HL-60 (cell line): ENCODE measurements at places on chromosomes 2 and 18.

GRCh38 chr2:234993541-234993981, 41.7 kb downstream of the SH3BP4 start:
- DNase-seq: no peak

GRCh38 chr2:143686585-143687164, 557.5 kb downstream of the ARHGAP15 start:
- DNase-seq: no peak

GRCh38 chr2:84459944-84460429, 907 bp upstream of the SUCLG1 start:
- DNase-seq: no peak

DNA sequence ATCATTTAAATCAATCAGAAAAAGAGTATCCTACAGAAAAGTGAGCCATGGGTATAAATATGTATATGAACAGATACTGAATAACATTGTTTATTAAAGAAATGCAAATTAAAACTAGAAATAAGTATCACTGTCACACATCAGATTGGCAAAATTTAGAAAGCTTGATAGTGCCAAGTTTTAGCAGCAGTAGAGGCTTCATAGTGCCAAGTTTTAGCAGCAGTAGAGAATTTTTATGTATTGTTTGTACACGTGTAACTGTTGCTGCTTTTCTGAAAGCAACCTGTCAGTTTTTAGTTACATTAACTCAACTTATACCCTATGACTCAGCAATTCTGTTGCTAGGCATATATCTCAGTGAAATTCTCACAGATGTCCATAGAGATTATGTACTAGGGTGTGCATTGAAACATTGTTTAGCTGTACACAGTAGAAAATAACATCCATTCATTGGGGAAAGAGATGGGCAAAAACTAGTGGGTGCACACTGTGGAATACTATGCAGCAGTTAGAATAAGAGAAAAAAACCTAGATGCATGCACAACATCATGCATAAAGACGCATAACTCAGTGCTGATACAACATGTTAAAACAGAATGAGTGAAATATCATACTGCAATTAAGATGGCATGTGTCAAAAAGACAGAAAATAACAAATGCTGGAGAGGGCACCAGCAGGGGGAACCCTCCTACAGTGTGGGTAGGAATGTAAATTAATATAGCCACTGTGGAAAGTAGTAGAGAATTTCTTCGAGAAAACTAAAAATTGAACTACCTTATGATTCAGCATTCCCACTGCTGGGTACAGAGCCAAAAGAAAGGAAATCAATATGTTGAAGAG, 294.5 kb upstream of the NT5C1B start:
- no peak for DNase-seq

DNA sequence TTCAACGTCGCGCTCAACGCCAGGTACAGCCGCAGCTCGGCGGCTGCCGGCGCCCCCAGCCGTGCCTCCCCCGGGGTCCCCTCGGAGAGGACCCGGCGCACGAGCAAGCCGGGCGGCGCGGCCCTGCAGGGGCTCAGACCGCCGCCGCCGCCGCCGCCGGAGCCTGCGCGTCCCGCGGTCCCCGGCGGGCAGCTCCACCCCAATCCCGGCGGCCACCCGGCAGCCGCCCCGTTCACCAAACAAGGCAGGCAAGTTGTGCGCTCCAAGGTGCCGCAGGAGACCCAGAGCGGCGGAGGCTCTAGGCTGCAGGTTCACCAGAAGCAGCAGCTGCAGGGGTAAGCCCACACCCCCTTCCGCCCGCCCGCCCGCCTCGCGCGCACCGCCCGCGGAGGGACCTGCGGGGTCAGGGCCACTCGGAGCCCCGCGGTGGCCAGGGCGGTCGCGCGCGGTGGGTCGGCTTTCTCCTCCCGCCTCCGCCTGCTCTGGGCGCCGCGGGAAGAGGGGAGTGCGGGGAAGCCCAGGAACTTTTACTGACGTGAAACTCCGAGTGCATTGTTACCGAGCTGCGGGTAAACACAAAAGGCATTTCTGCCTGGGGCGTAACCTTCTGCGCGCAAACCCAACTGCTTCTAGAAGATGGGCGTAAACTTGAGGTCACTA, 861 bp downstream of the LTBP1 start:
- DNase-seq: peak; percentile 9

DNA sequence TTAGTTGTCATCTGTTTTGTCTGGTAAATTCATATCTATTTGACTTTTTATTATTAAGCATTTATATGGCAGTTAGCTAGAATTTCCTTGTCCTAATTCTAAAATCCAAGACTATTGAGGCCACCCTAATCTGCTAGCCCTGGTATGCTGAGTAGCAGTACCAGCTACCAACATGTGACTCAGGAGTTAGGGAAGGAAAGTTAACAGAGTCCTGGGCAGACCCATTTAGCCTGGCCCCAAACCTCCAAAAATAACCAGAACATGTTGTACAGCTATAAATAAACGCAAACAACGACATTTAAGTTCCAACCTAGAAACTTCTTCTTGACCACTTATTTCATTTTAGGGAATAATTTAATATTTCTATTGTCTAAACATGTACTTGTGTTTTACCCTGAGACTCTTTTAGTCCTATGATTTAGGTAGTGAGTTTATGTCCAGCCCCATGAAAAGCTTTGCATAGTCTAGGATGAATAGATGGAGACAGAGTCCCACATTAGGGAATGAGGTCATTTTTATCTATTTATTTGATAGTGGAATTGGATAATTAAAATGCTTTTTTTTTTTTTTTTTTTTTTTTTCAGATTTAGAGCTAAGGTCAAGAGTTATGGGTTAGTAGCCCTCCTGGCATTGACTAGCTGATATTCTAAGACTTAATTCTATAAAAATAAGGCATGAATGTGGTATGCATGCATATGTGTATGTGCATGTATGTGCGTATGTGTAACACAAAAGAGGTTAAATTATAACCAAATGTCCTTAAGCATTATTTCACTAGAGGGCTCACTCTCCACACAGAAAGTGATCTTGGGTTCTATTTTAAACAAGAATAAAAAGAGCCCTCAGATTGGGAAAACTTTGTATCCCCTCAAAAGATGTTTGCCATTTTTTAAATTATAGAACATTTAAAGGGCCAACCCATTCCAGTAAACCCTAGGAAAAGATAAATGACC, 160.1 kb upstream of the MAPRE2 start:
- DNase-seq: no peak

DNA sequence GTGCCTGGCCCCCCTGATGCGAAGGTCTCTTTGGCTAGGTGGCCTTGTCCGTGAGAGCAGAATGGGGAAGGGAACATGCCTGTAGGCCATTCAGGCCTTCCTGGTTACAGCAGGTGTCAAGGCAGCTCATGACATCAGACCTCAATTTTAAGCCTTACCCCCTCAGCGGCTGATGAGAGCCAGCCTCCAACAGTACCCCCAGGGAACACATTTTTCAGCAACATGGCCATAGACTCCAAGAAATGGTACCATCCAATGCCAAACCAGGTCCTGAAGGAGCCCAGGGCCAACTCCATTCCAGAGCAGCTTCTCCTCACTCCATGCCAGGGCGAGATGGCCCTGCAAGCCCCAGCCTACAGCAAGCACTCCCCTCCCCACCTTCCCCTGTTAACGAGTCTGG, 199.2 kb downstream of the SMAD2 start:
- DNase-seq: no peak

DNA sequence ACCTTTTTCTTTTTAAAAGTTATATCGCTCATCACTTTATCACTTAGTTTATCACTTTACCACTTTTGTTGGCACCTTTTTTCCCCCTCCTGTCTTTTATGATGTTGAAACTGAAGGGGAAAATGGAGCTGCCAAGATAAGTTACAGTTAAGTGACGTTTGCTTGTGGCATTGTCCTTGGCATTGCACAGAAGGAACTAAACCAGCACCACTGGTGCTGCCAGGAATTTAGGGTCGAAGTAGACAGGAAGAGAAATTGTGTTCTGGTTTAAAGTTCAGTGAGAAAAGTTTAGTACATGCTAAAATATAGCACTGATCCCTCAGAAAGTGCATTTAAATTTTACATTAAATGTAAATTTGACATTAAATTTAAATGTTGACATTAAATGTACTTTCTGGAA, 49.9 kb downstream of the MYO1B start:
- DNase-seq: no peak

- no peak for DNase-seq
These were observed 91.6 kb downstream of the STPG4 start for GRCh38 chr2:47063538-47063930.

DNA sequence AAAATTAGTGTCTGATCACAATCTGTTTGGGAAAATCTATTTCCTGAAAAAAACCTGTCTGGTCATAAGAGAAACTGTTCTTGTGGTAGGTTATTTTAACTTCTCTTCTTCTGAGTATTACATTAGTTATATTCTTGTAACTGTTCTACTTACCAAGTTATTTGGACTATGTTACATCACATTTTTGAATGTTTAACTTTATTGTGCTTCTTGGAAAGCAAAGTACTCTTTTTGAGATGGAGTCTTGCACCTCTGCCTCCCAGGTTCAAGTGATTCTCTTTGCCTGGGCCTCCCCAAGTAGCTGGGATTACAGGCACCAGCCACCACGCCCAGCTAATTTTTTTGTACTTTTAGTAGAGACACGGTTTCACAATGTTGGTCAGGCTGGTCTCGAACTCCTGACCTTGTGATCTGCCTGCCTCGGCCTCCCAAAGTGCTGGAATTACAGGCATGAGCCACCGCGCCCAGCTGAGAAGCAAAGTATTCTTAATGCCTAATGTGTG, 39.4 kb downstream of the AFTPH start:
- DNase-seq: no peak

DNA sequence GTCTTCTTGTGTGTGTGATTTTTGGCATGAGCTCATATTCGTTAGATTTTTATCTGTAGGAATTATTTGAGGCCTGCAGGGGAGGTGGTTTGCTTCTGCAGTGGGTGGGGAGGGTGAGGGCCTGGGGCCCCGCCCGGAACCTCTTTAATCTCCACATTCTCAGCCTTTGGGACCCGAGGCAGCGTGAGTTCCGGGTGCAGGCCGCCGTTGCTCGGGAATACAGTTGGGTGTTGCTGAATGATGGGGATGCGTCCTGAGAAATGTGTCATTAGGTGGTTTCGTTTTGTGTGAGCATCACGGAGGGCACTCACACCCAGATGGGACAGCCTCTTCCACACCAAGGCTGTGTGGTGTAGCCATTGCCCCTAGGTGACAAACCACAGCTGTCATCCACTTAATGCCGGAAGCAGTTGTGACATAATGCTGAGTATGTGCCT, 13.7 kb upstream of the GAL3ST2 start:
- DNase-seq: no peak
